ENCODE measurements at places on chromosomes 7 and 10. TPM values are rescaled to one million over a fixed set of nuclear protein-coding genes. Genes with fewer than 3 reads are reported as not detected.

Gene NPC1L1
- total RNA-seq = 0.09 TPM

Gene ETV1
- total RNA-seq = 57.9 TPM

Gene TRIL
- 3.9 TPM for total RNA-seq

Gene PAPOLB
- total RNA-seq = 0.06 TPM

Gene GPR37
- total RNA-seq = 0.32 TPM

Gene TMEM26
- total RNA-seq = 0.24 TPM

Gene SCIN
- total RNA-seq = 1.3 TPM

Gene FAM25G
- not detected for total RNA-seq

DNA sequence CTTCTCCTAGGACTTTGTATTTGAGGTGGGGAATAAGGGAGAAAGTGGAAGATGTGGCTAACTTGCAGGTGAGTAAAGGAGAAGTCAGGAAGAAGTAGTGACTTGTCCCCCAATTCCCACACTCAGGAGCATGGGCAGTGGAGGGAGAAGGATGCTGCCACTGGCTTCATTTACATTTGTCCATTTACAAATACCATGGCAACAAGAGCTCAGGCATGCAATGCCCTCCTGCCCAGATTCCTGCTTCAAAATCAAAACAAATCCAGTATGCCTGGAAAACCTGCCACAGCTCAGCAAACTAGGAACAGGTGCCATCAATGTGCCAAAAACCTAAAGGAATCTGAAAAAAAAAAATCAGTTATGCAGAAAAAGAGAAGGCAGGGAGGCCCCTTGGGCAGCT is 139.9 kb downstream of the KCNMA1 start:
- DNase-seq = no peak

GRCh38 chr10:29532256-29532878 is 102.4 kb downstream of the SVIL start:
- no peak for DNase-seq

GRCh38 chr7:33719059-33719581 is 186.2 kb upstream of the BMPER start:
- DNase-seq = peak; percentile 65

DNA sequence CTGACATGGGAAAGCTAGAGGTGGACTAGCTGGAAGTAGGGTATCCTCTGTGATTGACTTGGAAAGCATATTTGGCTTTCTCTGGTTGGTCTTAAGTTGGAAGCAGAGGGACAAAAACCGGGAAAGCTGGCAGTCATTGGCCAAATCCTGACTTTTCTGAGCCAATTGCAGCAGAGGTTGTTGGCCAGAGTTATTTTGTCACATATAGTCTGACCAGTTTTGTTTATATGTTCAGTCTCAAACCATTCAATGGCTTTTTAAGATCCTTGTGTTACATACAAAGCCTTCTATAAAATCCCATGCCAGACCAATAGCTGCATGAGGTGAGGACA is 6.3 kb downstream of the CFAP69 start:
- DNase-seq = no peak

- DNase-seq = no peak
These were observed 108.1 kb upstream of the PODXL start for GRCh38 chr7:131664570-131664969.

DNA sequence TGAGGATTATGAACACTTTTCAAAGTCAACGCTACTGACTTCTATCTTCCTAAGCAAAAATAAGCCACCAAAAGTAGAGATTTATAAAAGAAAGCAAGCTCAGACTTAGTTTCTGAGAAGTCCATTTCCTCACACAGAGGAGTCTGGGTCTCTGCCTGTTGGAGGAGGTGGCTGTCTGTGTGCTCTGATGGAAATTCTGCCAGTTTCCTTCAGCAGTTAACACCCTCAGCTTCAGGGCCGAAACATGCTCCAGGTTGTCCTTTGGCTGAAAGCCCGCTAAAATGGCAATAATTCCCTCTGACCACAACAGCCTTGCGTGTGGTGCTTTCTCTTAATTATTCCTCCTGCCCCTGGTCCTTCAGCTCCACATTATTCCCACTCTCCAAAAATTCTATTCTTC is 127.8 kb upstream of the LAMB4 start:
- DNase-seq = no peak

GRCh38 chr7:44311561-44312495 is 13.6 kb downstream of the CAMK2B start:
- DNase-seq = no peak

GRCh38 chr7:106287786-106288185 is 3.0 kb upstream of the NAMPT start:
- no peak for DNase-seq

DNA sequence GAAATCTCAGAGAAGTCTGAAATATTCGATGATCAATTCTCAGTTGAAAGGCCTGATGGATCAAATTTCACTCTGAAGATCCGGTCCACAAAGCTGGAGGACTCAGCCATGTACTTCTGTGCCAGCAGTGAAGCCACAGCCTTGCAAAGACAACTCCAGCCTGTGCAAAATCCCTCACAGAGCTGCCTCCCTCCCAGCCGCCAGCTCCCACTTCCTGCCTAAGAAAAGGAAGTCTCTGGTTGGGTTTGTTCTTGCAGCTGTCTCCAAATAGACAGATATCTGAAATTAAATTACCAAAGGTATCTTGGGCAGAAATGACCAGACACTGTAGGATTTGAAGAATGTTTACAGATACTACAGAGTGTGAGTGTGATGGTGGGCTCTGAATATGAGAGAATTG is 43.4 kb upstream of the PRSS58 start:
- DNase-seq = no peak

DNA sequence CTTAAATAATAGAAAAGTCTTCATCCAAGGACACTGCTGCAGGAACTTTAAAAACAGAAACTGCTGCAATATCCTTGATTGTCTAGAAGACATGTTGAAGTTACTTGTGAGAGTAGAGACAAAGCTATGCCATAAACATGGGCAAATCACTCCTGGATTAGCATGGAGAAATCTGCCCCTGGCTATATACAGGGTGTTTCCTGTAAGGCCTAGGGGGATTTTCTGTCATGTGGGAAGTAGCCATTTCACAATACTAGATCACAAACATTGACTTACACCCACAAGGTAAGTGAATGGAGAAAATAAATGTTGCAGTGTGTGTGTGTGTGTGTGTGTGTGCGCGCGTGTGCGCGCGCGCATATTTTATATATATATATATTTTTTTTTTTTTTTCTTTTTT is 35.2 kb upstream of the PDK4 start:
- DNase-seq = no peak

- DNase-seq = no peak
These were observed 17.9 kb upstream of the TRIL start for GRCh38 chr7:28976022-28976421.

DNA sequence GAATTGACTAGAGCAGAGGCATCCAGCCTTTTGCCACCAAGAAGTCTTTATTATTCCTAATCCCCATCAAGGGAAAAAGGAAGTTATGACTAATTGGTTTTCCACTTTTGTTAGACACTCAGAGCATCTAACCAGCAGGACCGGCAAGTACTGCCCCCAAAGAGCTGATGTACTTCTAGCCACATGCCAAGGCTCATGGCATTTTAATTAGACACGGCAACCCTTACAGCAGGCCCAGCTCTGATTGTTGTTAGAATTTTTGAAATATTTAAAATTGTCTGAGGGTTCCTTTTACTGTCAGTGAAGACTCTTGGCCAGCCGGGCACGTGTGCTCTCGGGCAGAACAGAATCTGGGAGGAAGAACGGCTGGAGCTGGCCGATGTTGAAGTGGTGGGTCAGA is 114.8 kb downstream of the SPAG6 start:
- no peak for DNase-seq

- DNase-seq = no peak
These were observed 3.3 kb downstream of the PLXDC2 start for GRCh38 chr10:19819419-19820033.

DNA sequence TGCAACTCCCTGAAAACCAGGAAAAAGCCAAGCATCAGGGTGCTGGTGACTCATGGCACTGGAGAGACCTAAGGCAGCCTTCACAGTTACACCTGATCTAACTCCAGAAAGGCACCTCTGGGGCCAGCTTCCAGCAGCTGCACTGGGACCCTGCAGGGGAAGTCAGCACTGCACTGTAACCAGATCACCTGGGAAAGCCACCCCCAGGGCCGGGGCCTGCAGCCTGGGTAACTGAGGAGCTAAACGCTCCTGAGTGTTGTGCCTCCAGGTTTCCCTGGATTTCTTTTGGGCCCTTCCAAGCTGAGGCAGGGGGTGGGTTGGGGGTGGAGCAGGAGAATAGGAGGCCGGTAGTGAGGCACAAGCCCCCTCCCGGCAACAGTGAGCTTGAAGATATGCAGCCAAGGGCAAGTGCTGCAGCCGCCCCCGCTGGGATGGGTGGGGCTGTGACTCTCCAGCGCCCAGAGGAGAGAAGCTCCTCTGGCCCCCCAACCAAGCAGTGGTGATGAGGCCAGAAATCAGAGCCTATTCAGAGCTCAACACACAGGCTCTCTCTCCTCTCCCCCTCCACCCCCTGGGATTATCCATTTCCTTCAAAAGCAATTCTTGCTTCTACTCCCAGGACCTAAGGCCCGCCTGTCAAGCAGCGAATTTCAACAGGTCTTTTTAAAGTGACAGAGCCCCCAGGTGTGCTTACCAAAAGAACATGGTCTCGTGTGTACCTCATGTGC is 2.6 kb downstream of the CXCL12 start:
- DNase-seq = peak; percentile 24

DNA sequence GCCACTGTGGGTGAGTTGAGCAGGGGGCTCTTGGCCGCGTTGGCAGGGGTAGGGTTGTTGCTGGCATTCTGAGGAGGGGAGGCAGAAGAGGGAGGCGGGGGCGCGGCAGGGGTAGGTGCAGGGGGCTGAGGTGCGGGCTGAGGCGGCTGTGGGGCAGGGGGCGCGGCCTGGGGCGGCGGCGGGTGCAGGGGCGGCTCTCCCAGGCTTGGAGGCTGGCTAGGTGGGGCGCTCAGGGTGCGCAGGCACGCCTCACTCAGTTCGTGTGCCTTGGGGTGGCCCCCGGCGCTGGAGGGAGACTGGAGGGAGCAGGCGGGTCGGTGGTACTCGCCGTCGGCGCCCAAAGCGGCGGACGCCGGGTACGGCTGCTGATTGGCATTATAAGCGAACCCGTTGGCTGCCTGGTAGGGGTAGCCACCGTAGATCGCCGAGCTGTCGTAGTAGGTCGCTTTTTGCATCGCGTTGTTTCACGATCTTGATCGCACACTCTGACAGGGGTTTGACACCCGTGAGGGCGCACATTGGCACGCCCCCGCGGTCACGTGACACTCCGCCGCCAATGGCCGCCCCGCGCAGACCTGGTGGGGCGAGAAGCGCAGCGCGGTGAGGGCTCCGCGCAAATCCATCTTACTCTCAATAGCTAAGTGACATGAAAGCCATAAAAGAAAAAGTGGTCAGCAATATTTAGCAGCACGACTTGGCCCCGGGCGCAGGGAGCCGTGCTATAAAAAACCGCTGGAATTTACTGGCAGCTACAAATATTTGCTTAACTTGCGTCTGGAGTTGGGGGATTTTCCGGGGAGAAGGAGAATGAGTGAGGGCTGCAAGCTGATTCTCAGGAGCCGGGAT is 7.9 kb upstream of the HOXA2 start:
- DNase-seq = no peak

GRCh38 chr10:100327007-100327717 is 2.9 kb downstream of the PKD2L1 start:
- DNase-seq = no peak

Measured in left cardiac atrium (tissue), 4 donors.